GM12892 (cell line): ENCODE measurements at places on chromosomes 16 and 17.
A peak's percentile ranks its signal among the peaks of the same experiment; 100 is the strongest.

GRCh38 chr16:12329246-12329995 is 352.9 kb downstream of the SNX29 start:
- DNase-seq: no peak

GRCh38 chr17:42682722-42683403 is 532 bp downstream of the CNTNAP1 start:
- DNase-seq: peak; percentile 67

GRCh38 chr16:58025351-58026138 is at the start of gene MMP15:
MMP15 (plus strand) TSS chr16:58025754; CDS start chr16:58026351, 597 bp downstream.
- DNase-seq: peak; percentile 78

GRCh38 chr16:287298-287811 is 4.4 kb downstream of the PDIA2 start:
- no peak for DNase-seq

- DNase-seq: no peak
Observed at GRCh38 chr17:8869114-8869815, 1.8 kb upstream of the PIK3R6 start.

DNA sequence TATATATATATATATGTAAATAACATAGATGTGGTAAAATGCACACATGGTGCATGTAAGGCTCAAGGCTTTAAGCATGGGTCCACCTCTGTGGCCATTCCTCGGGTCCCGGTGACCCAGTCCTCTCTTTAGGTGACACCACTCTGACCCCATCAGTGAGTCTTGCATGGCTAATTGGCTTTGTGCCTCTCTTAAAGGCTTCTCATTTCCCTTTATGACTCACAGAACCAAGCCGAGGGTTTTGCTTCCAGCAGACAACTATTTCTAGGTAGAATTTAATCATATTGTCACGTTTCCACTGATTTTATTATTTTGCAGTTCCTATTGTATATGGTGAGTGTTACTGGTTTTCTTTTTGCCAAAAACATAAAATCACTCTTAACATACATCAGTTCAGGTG is 59.7 kb downstream of the PLCG2 start:
- DNase-seq: peak; percentile 42

- no peak for DNase-seq
Observed at GRCh38 chr17:42541041-42541833, 5.2 kb downstream of the NAGLU start.

DNA sequence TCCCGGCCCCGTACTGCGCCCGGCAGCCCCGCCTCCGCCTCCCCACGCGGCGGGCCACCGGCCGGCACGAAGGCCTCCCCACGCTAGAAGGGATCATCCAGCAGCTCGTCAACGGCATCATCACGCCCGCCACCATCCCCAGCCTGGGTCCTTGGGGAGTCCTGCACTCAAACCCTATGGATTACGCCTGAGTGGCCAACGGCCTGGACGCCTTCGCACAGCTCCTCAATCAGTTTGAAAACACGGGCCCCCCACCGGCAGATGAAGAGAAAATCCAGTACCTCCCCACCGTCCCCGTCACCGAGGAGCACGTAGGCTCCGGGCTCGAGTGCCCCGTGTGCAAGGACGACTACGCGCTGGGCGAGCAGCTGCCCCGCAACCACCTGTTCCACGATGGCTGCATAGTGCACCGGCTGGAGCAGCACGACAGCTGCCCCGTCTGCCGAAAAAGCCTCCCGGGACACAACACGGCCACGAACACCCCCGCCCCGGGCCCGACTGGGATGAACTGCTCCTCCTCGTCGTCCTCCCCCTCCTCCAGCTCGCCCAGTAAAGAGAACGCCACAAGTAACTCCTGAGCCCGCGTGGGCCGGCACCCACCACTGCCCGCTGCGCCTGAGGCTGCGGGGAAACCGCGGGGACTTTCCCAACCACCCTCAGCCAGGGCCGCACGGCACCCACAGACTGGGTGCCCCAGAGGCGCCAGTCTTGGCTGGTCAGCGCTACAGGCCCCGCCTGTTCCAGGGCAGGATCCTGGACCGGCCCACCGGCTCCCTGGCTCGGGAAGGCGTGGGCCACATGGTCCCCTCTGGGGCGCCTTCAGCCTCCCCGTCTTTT is 39.0 kb upstream of the AKAP1 start:
- peak; percentile 46 for DNase-seq

GRCh38 chr17:40658396-40658795 is 6.6 kb downstream of the KRT222 start:
- no peak for DNase-seq

DNA sequence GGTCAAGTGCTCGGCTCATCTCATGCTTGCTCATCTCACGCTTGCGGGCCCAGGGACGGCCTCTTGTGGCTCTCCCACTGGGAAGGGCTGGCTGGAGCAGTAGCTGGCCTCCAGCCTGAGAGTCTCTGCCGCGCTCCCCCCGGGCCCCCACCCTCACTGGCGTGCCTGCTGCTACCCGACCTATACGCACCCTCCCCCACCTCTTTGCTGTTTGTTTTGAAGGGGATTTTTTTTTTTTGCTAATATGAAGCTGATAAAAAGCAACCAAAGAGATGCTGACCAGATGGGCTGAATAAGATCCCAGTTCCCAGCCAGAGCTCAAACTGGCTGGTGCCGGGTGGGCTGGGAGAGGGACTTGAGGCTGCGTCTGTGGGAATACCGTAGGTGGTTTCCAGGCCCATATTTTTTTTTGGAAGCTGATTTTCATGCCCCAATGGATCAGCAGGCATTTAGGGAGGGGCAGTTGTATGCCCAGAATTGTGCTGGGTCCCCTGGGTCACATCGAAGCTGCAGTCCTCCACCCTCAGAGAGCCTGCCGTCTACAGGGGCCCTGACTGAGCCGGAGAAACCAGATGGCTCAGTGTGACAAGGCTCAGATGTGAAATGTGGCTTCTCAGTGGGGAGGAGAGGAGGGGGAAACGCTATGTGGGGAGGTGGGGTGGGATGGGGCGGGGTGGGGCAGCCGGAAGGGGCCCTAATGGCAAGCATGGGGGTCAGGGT is 115.0 kb downstream of the RAP1GAP2 start:
- no peak for DNase-seq

- DNase-seq: no peak
Observed at GRCh38 chr17:57588086-57588485, 157.0 kb downstream of the CCDC182 start.
